NCI-H345 (cell line): ENCODE measurements at places on chromosomes 13 and 19.

- DNase-seq: no peak
Measured at GRCh38 chr19:29483944-29484581, 41.7 kb upstream of the VSTM2B start.

GRCh38 chr19:42961119-42961518, 24.1 kb upstream of the PSG7 start:
- DNase-seq: no peak

DNA sequence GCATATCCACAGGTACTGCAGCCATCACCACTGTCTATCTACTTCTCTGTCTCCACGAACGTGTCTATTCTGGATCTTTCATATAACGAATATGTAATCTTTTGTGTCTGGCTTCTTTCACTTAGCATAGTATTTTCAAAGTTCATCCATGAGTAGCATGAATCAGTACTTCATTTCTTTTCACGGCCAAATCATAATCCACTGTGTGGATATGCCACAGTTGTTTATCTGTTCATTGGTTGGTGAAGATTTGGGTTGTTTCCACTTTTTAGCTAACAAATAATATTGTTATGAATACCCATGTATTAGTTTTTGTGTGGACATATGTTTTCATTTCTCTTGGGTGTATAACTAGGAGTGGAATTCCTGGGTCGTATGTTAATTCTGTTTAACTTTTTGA, 14.4 kb downstream of the RGCC start:
- DNase-seq: no peak

GRCh38 chr19:16470911-16471811, 609 bp downstream of the EPS15L1 start:
- DNase-seq: no peak

DNA sequence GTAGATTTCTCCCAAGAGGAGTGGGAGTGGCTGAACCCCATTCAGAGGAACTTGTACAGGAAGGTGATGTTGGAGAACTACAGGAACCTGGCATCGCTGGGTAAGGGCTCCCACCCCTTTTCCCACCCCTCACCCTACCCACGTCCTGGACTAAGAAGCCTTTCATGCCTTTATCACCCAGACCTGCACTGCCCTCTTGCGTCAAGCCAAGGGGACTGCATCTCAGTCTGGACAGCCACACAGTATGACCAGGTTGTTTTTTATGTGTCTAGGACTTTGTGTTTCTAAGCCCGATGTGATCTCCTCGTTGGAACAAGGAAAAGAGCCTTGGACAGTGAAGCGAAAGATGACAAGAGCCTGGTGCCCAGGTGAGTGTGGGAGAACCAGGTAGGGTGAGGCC, 8.8 kb downstream of the ZFP28 start:
- DNase-seq: no peak

DNA sequence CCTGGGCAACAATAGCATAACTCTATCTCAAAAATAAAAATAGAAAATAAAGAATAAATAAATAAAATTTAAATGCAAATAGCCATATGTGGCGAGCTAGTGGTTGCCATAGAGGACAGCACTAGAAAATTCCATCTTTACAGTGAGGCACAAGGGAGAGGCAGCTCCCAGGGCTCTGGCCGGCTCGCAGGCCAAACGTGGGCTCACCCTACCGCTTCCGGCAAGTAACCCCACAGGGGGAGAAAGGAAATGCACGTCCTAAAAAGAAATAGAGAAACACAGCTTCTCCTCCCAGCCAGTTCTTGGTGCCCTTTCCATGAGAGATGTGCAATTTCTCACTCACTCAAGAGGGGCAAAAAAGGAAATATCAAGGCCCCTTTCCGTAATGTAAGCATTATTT, 12.4 kb upstream of the GRWD1 start:
- no peak for DNase-seq

DNA sequence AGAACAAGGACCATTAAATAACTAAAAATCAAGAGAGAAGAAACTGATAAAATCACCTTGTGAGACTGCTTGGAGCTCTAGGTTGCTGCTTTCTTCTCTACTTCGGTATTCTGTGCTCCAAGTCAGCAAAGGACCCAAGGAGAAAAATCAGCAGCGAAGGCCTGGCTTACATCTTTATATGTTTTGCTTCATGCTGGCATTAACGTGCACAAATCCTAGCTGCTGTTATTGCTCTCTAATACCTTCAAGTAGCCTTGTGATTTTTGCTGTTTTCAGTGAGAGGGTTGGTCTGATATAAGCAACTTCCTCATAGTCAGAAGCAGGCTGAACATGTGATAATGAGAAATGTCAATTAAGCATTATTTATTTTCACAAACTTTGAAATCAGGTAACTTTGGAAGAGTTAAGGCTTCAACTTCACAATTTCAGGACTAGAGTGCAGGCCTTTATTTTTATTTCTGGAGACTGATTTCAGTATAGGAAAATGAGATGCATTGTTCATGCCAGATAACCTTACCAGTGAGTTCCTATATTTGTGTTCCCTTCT, 365.1 kb downstream of the SLC7A1 start:
- DNase-seq: no peak

- peak; percentile 48 for DNase-seq
Measured at GRCh38 chr19:15315101-15315500, 17.2 kb downstream of the BRD4 start.

- no peak for DNase-seq
Measured at GRCh38 chr13:79547211-79548195, 66.5 kb downstream of the NDFIP2 start.

DNA sequence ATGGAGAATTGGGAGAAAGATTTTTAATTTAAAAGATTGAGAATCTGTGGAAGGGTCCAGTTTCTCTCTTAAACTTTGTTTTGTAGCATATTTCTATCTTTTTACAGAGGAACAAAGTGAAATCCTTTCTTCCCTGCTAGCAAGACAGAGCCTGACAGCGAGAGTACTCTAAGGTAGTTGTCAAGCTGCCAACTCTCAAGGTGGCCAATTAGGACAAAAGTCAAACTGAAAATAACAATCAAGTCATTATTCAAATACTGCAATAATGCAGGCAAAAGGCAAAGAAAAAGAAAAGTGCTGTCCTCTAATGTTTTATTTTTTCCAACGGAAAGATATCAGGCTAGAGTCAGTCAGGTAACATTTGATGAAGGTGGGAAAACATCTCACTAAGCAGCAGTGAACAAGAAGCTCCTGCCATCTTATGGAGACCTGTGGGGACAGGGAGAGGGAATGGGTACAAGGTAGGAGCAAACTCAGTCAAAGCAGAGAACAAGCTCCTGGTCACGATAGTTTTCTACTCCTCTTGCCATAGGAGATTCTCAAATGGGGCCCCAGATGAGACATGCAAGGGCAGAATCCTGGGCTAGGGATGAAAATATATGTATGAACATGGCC, 801.9 kb upstream of the SLITRK1 start:
- DNase-seq: peak; percentile 12

- no peak for DNase-seq
Measured at GRCh38 chr19:8577247-8577646, at the start of gene MYO1F. Gene MYO1F (minus strand): TSS chr19:8577442. CDS start chr19:8577309, 133 bp downstream.

GRCh38 chr19:10915130-10916091, 13.0 kb downstream of the YIPF2 start:
- no peak for DNase-seq

DNA sequence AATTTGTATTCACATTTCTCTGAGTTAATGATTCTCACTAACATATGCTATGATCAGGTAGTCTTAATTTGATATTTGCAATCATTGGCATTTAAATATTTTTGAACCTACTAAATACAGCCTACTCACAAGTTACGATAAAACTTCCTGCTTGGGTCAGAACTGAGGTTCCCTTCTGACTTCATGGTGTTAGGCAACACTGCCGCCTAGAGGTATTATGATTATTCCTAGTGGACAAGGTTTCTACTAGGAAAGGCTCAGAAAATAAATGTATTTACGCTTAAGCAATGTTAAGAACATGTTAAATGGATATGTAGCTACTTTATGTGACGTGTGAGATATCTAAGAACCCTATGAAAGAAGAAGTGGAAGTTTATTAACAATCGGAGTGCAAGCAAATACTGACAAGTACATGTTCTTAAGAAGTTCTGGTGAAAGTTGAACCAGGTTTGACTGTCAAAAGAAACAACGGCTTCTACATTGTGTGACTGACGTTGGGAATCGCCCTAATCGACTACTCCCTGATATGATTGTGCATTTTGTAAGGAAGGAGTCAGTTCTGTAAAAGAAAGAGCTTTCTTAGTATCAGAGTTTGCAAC, 1395.8 kb downstream of the SLITRK5 start:
- DNase-seq: peak; percentile 63

GRCh38 chr19:31290931-31291590, 58.2 kb downstream of the TSHZ3 start:
- DNase-seq: no peak

DNA sequence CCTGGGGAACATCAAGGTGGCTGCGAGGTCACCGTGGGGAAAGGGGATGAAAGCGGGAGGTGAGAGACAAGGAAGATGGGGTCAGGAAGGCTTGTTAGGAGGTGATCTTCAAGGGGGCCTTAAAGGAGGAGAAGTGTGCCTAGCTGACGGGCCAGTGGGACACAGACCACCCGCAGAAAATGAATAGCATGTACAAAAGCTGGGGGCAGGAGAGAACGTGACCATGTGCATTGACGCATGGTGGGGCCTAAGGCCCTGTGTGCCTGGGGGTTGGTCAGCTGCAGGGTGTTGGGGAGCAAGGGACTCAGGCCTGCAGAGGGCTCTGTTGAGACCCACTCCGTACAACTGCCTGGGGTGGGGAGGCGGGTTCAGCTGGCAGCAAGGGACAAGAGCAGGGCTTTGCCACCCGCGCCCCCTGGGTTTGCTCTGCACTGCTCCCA, 5.9 kb downstream of the RAB8A start:
- DNase-seq: no peak

- DNase-seq: no peak
Measured at GRCh38 chr13:101552786-101553185, 100.3 kb downstream of the ITGBL1 start.

DNA sequence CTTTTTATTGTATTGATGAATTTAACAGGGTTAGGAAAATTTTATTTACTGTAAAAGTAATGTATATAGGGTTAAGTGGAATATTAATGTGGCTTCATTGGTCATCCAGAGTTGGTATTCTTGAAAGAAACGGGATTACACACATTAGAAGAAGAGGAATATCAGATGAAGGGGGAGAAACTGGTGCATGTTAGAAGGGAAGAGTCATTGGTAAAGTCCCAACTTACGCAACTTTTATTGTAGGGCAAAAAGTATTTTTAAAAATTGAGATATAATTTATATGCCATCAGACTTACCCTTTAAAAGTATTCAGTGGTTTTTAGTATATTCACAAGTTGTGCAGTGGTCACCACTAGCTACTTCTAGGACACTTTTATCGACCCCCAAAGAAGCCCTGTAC, 47.3 kb downstream of the DNAJC3 start:
- no peak for DNase-seq

DNA sequence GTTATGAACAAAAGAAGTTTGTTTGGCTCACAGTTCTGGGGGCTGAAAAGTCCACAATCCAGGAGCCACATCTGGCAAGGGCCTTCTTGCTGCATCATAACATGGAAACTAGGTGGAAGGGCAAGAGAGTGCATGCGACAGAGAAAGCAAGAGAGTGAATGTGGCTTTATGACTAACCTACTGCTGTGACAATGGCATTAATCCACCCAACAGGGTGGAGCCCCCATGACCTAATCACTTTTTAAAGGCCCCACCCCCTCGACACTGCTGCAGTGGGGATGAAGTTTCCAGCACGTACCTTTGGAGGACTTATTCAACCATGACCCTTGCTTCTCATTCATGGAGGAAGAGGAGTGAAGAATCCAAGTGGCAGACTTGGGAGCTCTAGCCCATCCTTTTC, 30.0 kb upstream of the RFXAP start:
- DNase-seq: no peak

DNA sequence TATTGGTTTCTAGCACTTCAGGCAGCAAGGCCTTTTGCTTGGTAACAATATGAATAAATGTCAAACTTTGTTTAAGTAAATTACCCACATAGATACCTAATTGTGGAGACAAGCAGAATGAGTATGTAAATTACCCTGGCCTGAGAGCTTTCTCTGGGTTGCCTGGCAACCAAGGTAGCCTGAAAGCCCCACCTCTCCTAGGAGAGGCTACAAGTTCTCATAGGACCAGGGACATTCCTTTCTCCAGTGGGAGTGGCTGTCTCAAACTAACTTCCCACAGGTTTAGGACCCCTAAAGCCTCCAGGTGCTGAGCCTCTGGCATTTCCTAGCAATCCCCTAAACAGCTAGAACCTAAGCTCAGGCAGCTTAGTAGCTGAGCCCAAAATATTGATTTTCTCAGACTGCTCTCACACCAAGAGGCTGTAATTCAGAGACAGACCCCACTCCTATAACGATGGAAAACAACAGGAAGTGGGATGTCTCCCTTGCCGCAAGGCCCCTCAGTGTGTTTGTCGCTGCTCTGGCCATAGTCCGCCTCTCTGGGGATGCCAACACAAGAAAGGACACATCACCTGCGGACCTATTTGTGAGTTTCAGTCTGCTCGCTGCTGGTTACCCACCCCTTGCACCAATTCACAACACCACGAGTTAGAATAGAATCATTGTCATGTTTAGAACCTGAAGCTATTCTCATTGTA, 207.3 kb downstream of the DLEU7 start:
- DNase-seq: no peak
